NCI-H1105 (cell line): ENCODE measurements at places on chromosomes 2 and 18.

DNA sequence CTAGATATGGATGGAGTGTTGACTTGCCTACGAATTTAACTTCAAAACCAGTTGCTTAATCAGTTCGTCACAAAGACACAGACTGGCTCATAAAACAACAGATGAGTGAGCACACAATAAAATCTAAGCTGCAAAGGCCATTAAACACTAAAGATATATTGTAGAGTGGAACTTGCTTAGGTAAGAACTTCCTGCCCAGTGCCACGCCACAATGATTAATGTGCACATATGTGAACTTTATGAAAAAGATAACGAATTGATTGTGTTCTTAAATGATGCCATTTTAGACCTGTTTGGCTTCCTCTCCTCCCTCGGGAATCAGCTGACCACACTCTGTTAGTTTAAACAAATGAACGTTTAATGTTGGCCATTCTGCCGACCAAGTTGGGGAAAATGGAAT lies 2031.3 kb upstream of the CELF4 start:
- DNase-seq = no peak

- DNase-seq = no peak
These were observed 149.0 kb downstream of the LAMA3 start for GRCh38 chr18:23838233-23838632.

GRCh38 chr2:550860-551567 lies 126.2 kb downstream of the TMEM18 start:
- no peak for DNase-seq

- DNase-seq = no peak
These were observed 7.8 kb downstream of the INO80C start for GRCh38 chr18:35489913-35490490.

DNA sequence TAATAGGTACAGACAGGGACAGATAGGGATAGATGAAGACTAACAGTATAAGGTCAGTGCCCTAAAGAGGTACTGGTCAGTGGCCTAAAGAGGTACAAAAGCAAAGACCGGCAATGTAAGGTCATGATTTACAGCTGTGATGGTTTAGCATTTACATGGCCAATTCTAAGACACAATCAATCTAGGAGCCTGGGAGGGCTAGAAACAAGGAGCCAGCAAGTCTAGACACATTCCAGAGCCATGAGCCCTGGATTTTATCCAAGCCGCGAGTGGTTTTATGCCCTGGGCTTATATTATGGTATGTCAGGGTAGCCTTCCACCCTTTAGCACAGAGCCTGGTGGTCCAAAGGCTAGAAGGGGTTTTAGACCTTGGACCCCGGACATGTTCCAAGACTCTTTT lies 124.2 kb downstream of the CBLN2 start:
- DNase-seq = no peak

DNA sequence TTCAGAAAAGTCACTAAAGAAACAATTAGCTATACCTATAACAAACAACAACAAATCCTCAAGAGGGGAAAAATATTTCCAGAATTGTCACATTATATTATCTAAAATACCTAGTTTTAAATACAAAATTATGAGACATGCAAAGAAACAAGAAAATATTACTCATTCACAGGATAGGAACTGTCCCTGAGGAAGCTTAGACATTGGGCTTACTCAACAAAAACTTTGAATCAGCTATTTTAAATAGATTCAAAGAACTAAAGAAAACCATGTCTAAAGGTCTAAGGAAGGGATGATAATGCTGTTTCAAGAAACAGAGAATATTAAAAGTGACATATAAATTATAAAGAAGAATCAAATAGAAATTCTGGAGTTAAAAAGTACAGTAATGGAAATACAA lies 131.9 kb upstream of the ZNF516 start:
- no peak for DNase-seq

DNA sequence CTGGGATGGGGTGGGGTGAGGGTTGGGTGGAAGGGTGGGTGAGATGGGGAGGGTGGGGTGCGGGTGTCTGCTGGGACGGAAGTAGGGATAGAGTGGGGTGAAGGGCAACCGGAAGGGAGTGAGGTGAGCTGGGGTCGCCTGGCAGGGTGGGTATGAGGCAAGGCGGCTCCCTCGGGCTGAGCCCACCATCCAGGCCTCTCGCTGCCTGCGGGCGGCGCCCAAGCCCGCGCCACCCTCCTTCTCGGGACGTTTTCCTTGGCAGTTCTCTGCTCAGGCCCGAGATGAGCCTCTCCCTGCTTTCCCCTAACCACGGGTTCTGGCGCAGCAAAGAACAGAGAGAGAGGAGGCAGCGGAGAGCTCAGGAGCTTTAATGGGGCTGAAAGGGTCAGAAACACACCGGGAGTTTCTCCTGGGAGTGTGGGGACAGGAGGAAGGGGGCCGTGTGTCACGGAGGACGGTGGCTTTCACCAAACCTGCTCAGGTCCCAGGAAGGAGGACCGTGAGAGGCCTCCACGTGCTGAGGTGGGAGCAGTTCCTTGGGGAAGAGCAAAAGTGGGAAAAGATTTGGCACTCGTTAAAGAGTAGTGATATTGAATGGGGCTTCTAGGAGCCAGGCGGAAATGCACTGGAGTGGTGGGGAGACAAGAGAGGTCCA lies 4.1 kb downstream of the FEV start:
- no peak for DNase-seq

- DNase-seq = peak; percentile 25
These were observed 565.5 kb upstream of the CHAC2 start for GRCh38 chr2:53202063-53202462.

GRCh38 chr2:196277002-196277401 lies 105.6 kb upstream of the STK17B start:
- DNase-seq = no peak
